ENCODE measurements at places on chromosomes 1 and 21.
A peak's percentile ranks its signal among the peaks of the same experiment; 100 is the strongest.

DNA sequence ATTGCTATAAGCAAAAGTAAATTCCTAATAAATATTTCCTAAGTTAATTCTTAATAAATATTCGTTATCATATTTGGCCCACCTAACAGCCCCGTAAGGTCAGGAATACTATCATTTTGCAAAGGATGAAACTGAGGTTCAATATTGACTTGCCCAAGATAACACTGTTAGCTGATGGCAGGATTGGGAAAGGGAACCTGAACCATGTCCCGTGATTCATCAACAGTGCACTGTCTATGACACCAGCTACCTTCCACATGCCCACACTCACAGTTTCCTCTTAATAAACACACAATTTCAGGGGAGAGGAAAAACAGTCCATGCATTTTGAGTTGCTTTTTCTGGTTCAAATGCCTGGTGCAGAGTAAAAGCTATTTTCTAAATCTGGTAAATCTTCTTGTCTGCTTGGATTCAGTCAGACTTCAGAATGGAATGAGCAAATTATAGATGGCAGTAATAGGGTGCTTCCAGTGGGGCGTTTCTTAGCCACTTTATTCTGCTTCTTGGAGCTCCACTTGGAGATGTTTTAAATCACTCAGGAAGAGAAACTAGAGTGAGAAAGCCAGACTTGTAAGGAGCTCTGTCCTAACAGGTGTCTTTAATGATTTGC is 354.6 kb downstream of the PDE4B start:
- no peak for DNase-seq

DNA sequence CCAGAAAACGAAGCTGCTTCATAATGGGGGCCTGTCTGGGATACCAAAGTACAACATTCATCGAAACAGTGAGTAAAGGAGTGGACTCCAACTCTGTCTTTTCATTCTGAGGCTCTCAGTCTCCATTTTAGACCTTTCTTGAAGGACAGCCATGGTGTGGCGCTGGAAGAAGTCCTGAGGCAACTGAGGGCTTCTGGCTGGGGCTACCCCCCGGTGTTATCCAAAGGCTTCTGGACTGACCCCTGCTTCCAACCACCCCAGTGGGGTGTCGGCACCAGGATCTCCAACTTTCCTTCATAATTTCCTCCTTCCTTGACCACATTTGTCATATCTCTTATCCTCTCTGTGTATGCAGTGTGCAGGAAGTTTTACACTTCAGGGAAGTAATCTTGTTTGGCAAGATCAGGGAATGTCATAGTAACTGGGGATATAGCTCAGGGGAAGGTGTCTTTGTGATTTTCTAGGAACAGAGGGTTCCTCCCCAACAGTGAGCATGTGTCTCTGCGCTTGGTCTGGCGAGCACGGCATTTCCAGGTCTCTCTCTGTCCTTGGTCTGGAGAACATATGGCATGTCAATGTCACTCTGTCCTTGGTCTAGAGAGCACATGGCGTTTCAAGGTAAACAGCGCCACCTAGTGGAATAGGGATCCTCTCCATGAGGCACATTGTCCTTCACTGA is 19.4 kb upstream of the BSDC1 start:
- no peak for DNase-seq

GRCh38 chr1:36922593-36923426 is 111.5 kb downstream of the GRIK3 start:
- no peak for DNase-seq

GRCh38 chr1:103416681-103417286 is 108.7 kb upstream of the RNPC3 start:
- no peak for DNase-seq

GRCh38 chr21:20999659-21000058 is 1.4 kb downstream of the NCAM2 start:
- DNase-seq = no peak

GRCh38 chr1:56525489-56526041 is 53.8 kb downstream of the PLPP3 start:
- no peak for DNase-seq

DNA sequence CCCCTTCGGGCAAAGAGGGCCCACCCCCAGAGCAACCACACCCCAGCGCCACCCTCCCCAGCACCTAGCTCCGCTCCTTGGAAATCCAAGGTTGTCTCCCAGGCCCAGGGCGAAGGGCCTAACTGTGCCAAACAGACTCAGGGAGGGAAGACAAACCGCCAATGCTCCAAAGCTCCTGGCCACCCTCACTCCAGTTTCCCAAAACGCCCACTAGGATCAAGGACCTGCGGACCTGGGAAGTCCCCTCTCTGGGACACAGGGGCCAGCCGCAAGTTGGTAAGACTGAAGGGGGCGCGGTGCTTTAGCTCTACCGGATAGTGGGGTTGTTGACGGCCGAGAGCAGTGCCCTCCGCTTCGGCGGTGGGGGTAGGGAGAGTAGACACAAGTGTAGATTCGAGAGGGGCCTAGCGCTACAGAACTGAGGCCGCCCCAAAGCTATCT is 581 bp downstream of the IRF6 start:
- DNase-seq = no peak

- no peak for DNase-seq
These were observed 41.3 kb upstream of the KCNE1 start for GRCh38 chr21:34553151-34553952.

DNA sequence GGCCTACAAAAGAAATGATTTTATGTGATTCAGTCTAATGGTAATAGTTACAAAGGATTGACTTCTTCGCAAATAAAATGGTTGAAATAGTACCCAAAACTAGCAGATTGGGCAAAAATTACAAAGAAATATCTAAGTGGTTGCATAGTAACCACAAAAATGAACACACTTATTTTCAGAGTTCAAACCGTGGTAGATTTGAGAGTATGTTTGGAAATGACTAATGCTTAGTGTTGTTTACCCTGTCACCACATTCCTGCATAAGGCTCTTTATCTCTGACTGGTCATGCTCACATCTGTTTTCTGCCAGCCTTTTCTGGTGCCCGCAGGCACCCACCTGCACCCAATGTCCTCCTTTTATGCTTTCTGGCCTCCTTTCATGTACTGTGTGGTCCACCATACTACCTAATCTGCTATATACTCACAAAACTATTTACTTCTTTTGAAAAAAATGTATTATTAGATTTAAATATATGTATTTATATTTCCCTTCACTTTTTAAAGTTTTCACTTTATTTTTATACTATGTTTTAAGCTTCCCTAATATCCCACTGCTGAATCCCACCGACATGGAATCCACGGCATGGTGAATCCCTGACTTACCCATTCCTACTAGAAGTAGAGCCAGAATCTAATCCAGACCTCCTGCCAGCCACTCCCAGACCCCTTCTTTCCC is 30.3 kb downstream of the PTPRC start:
- no peak for DNase-seq

DNA sequence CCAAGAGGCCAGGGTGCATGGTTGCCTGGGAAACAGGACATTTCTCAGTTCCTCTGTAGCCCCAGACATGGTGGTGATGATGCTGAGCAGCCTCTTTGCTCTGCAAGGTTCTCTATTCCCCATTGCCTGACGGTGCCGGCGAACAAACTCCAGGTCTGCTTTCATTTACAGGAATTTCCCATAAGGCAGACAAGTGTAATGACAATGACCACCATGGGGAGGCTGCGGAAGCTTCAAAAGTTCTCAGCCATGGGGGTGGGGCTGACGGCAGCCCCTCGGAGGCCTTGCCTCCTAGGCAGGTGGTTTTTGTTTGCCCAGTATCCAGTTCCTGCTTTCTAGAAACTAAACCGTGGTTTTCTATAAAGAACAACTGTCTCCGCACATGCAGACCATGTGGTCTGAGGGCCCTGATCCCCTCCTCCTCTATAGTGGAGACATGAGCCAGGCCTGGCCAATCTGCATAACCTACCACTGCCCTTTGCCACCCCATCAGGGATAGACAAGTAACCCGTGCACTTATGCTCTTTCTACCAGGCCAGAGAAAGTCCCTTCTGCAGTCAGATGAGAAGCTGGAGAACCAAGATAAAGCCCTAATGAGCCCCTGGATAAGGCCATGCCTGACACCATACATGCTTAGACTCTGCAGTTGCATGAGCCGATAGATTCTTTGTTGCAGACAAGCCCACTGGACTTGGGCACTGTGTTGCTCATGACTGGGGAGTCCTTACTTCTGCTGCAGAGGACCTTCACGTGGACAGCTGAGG is 54.1 kb downstream of the LDLRAD2 start:
- DNase-seq = no peak

- no peak for DNase-seq
These were observed 7.4 kb upstream of the CTBS start for GRCh38 chr1:84581648-84582047.

GRCh38 chr21:45552696-45553391 is 10.6 kb upstream of the SLC19A1 start:
- DNase-seq = no peak

GRCh38 chr1:224504297-224505041 is 69.9 kb upstream of the WDR26 start:
- no peak for DNase-seq

GRCh38 chr1:71572038-71572437 is 491.2 kb upstream of the ZRANB2 start:
- DNase-seq = no peak

DNA sequence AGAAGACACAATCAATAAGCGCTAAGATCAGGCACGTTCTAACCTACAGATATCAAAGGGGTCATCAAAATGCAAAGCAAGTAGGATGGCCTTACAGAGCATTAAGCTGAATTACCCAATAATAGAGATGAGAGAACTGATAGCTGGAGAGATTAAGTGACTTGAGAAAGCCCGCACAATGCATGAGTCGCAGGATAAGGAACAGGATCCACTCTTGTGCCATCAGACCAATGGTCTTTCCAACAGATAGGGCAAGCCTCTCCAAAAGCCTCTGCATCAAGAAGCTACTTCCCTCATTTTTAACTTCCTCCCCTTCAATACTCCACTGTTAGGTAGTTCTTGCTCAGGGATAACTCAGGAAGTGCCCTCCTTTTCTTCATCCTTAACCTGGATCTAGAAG is 2.6 kb downstream of the CHML start:
- no peak for DNase-seq

DNA sequence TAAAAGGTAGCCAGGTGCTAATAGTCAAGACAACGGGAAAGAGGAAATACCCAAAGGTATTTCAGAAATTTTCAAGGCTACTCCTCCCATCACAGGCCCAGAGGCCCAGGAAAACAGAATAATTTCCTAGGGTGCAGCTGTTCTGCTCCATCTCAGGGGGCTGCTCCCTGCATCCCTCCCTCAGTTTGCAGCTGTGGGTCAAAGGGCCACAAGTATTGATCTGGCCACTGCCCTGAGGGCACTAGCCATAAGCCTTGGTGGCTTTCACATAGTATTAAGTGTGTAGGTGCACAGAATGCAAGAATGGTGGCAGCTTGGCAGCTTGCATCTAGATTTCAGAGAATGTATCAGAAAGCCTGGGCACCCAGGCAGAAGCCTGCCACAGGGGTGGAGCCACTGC is 179.5 kb downstream of the TTLL7 start:
- no peak for DNase-seq

DNA sequence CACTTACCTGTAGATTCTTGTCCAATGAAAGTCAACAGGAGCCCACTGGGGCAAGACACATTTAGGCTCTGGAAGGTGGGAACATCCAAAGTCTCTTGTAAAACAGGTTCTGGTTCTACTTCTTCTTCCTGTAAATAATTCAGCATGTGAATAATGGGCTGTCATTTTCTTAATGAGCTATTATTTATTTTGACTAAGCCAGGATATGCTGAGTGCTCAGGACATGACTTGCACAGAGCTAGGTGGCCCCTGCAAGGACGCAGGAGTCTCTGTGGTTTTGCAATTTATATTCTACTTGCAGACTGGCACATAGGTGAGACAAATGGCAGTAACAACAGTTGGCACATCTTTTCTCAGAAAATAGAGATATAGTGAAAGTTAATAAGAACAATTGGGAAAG is 98.7 kb downstream of the WDR3 start:
- no peak for DNase-seq

DNA sequence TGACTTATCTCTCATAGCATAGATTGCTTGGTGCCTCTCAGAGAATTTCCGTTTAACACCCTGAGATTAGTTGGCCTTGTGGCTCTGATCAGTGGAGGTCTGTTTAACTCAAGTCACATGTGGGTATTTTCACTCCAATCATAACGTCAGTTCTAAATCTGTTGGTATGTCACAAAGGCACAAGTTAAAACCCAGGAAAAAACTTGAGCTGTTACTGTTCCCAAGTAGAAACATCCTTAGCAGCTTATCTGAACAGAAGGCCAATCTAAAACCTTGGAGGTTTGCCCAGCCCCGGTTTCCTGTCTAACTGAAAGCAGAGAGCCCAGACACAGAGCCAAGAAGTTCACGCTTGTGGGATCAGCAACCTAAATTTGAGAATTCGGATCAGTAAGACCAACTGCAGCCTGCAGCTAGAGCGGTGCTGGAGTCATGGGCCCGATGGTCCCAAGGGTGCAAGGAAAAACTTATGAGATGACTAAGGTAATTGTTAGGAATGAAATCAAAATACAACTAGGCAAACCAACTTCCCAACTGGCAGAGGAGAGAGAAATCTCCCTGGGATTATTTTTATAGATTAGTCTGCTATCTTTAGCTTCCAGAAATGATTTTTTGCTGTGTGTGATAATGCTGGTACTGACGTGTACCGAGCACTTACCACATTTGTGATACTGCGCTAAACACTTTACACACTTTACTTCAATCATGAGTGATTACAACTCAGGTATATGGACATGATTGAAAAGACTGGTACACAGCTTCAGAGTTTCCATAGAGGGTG is 90.2 kb upstream of the C1orf21 start:
- peak; percentile 80 for DNase-seq

- DNase-seq = no peak
These were observed 166.1 kb upstream of the ZC3H12A start for GRCh38 chr1:37308031-37308960.

DNA sequence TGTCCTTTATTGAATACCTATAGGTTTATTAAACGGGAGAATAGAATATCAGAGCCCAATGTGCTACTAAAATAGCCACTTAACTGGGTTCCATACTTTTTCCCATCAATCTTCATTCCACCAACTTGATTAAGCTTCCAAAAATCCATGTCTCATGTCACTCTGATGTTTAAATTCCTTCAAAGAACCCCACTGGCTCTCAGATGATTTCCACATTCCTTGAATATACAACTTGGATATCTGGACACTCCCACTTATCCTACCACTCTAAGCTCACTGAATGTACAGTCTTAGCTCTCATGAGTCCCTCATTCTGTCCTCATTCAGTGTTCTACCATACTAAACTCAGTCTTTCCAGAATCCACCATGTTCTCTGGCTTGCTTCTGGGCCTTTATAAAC is 21.1 kb downstream of the COL11A1 start:
- no peak for DNase-seq

GRCh38 chr1:13600762-13601453 is 17.3 kb downstream of the PDPN start:
- no peak for DNase-seq

Measured in cerebellar nuclear complex (tissue), 1 donor.